Activated T-cell treated with anti-CD3 and anti-CD28 coated beads, Interleukin-2, amount 50 U/mL, for 48 hours (primary cell): ENCODE measurements at places on chromosomes 1 and 21.

- no peak for DNase-seq
These were observed 84.2 kb downstream of the ABCA4 start for GRCh38 chr1:94036730-94037129.

DNA sequence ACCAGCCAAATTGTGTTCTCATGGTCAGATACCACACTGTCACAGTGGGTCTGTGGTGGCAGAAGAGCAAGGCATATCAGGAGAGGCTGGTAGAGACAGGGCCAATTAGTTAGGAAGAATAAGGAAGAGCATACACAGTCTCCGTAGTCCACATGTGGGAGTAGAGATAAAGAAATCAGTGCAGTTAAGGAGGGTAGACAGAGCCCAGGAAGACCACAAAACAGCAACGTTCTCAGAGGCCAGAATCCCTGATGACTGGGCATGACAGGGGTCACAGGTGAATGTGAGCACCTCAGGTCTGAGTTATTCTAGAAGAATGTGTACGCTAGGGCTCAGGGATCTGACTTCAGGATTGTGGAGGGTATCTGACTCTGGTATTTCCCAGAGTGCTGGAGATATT is 31.7 kb downstream of the CD48 start:
- DNase-seq = no peak

DNA sequence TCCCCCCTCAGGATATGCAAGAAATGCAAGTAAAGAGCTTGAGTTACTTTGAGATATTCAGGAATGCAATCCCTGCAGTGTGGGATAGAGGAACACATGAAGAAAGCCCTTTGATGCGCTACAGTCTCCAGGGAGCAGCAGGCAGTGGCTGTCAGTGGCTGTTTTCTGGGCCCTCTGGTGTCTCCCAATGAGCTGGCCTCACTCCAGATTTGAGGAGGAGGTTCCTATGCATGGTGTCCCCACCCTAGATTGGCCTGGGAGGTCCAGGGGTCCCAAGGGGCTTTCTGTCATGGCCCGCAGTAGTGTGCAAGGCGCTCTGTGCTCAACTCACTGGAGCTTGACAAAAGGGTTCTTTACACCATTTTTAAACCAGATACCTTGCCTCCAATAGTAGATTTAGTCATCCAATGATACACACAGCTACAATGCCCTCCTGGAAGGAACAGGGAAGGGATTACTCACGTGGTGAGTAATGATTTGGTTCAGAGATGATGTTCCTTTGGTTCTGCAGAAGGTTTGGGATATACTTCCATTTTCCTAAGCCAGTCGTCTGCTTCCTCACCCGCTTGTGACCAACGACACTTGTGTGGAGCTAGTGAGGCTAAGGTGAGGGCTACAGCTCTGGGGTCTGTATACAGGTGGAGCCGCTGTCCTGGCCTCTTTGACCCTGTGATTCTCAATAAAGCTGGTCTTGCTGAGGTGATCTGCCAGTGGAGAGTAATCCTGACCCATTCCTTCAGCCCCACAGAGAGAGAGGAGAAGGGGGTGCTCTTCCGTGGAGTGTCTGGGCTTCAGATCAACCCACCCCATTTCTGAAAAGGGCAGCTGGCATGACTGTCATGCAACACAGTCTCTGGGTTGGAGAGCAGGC is 6.6 kb downstream of the BATF3 start:
- DNase-seq = no peak

- DNase-seq = no peak
These were observed 156.3 kb downstream of the SMYD3 start for GRCh38 chr1:246350745-246351144.

- no peak for DNase-seq
These were observed 489.7 kb downstream of the NPHP4 start for GRCh38 chr1:5502311-5503194.

GRCh38 chr1:112693821-112694220 is 13.1 kb downstream of the RHOC start:
- no peak for DNase-seq

- DNase-seq = no peak
These were observed 430 bp downstream of the FAM167B start for GRCh38 chr1:32247452-32247851.

DNA sequence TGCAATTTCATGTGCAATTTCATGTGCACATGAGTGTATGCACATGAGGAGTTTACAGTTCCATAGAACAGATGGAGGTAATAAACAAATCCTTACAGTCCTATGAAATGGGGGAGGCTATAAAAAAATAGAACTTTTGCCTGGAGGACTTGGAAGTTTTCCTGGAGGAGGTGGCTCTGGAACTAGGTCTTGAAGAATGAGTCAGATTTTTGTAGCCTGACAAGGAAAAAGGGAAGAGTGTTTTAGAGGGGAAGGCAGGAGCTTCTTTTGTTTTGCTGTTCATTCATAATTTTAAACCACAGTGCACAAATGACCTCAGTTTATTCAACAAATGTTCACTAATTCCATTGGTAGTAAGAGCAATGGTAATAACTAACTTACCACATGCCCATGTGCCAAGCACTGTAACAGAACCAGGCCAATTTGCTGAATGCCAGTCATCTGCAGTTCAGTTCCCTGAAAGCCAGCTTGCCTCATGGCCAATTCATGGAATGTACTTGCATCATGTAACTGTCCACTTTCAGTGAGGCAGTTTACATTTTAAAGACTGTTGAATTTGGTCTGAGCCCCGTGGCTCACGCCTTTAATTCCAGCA is 2.7 kb downstream of the DIO1 start:
- no peak for DNase-seq

DNA sequence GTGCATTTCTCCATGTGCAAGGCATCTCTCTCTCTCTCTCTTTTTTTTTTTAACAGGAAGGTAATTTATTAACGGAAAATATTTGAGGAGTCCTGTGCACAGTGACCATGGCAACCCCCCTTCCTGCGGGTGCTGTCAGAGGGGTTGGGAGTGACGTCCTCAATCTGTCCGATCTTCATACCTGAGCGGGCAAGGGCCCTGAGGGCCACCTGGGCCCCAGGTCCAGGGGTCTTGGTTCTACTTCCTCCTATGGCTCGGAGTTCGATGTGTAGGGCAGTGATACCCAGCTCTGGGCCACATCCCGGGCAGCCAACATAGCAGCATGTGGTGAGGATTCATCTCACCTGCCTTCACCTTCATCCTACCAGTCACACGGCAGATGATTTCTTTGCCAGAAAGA is 11.0 kb downstream of the MAPKAPK2 start:
- no peak for DNase-seq

- DNase-seq = no peak
These were observed 19.8 kb upstream of the LSS start for GRCh38 chr21:46248422-46248782.

DNA sequence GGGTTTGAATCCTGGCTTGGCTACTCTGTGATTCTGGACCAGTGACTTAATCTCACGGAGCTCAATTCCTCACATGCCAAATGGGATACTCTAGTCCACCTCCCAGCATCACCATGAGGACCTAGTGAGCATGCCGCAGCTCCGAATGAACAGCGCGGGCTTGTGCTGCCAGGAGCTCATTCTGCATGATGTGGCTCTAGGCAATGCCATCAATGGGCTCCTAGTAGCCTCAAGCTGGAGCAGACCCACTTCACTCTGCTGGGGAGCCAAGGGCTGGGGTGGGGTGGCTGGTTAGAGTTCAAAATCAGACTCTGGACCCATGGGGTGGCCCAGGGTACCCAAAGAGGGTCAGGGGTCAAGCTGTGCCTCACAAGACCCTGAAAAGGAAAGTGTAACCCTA is 41.5 kb downstream of the CDK18 start:
- no peak for DNase-seq
